Frontal cortex (tissue), 4 donors: ENCODE measurements at places on chromosomes 4 and X. TPM values are rescaled to one million over a fixed set of nuclear protein-coding genes. Genes with fewer than 3 reads are reported as not detected.

The CNGA1 gene
- total RNA-seq, result 0.41 TPM

The SULT1B1 gene
- 0.41 TPM for total RNA-seq

DNA sequence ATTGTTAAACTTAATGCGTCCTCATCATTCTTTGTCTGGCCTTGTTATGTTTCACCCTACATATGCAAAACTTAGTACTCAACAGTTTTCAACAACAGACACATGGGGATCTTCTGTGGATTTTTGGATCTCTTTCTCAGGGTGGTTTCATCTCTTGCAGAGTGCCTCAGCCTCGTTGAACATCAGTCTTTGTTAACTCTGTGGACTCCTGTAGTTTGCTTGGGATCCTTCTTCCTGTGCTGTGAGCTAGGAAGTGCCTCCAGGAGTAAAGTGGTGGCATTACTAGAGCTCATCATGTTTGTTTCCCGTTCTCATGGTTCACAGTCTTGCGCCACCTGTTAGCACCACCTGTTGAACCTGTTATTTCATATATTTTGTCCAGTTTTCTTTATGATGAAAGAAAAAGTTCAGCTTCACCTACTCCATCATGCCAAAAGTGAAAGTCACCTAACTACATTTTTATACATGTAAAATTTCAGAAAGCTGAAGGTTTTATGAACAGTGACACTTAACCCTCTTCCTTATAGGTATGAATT lies 27.5 kb upstream of the NDUFC1 start:
- no peak for DNase-seq

GRCh38 chrX:44765556-44765955 lies 78.3 kb upstream of the DUSP21 start:
- DNase-seq, result no peak

DNA sequence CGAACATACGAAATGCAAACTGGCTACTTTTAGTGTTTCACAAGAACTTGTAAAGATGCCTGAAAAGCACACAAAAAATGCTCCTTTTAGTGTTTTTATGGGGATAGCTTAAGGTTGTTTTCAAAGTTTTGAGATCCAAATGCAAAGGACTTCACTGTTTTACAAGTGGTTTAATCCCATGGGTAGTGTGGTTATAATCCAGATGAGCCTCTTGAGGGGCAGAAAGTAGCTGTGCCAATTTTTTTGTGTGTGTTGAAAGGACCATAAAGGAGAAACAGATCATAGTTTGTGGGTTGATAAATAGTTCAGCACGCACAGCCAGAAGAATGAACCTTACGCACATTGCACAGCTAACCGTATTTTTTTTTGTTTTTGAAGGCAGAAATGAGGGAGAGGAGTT lies 126.9 kb upstream of the GIMD1 start:
- DNase-seq, result no peak

- no peak for DNase-seq
These were observed 604.8 kb upstream of the TECRL start for GRCh38 chr4:65014078-65014477.
